ENCODE measurements at places on chromosomes 2 and 18.
A peak's percentile ranks its signal among the peaks of the same experiment; 100 is the strongest.

- no peak for DNase-seq
Measured at GRCh38 chr2:165989851-165990250, 36.3 kb upstream of the TTC21B start.

DNA sequence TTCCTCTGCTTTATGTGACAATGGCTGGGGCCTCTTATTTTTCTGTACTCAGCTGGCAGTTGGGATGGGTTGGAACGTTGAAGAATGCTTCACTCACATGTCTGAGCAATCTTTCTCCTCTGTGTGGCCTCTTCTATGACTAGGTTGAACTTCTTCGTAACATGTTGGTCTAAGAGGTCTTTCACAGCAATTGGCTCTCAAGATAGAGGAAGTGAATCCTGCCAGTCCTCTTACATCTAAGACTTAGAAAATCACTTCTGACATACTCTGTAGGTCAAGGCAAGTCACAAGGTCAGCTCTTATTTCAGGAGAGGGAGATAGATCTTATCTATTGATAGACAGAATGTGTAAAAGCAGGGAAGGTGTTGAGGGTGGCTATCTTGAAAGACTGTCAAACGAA is 174.1 kb downstream of the NYAP2 start:
- no peak for DNase-seq

- DNase-seq, result no peak
Measured at GRCh38 chr2:40434731-40435271, 17.1 kb downstream of the SLC8A1 start.

- no peak for DNase-seq
Measured at GRCh38 chr2:56001947-56002346, 78.4 kb upstream of the EFEMP1 start.

GRCh38 chr18:54197747-54198411 is 26.6 kb downstream of the MBD2 start:
- no peak for DNase-seq

GRCh38 chr2:239396881-239397681 is 3.7 kb downstream of the HDAC4 start:
- peak; percentile 68 for DNase-seq

DNA sequence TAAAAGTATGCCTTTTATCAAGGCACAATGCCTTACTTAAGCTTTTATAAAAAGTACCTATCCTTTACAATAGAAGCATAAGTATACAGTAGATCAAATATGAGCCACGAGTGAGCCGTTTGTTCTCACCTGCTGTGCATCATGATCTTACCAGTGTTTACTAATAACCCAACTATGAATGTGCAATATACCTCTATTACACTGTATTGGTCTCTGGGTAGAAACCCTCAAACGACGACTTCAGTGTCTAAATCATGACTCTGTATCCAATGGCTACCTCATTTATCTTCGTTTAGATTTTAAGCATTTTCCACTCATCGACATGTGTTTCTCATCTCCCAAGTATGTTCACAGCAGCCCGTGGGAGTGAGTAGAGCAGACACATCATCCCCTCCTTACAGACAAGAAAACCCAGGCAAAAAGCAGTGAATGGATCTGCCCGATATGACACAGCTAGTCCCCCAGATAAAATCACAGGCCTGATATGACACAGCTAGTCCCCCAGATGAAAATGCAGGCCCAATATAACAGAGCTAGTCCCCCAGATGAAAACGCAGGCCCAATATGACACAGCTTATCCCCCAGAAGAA is 279.8 kb downstream of the TNS1 start:
- peak; percentile 14 for DNase-seq

GRCh38 chr2:8190279-8190678 is 491.6 kb upstream of the ID2 start:
- no peak for DNase-seq

DNA sequence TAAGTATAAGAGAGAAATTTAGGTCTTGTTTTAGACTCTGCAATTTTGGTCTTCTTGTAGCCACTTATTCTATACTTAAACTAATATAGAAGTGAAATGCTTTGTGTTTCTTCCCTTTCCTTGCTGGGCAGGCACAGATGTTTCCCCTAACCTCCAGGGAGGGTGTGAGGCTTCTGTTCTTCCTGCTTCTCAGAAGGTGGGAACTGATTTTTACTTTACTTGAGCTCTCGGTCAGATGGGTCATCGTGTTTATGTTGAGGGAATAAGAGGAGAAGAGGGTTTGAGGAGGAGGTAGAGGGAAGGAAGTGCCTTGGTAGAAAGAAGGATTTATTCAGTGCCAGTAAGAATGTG is 92.5 kb upstream of the CXCR4 start:
- no peak for DNase-seq

DNA sequence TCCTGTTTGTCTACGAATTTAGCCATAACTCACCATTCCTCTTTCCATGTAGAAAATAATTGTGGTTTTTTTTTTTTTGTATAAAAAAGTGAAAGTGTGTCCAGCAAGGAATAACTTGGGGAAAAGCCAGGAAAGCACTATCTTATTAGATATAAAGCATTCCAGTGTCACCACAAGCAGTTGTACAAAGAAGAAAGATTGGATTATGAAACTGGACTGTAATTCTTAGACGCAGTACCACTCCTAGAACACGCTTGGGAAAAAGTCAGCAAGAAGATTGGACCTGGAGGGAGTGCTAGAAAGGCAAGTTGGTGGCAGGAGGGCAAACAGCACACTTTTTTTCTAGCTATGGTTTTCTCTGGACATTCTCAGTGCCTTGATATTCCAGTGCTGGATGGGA is 186.7 kb downstream of the PARD3B start:
- no peak for DNase-seq

GRCh38 chr2:240886678-240887609 is 9.0 kb downstream of the MAB21L4 start:
- DNase-seq, result no peak

DNA sequence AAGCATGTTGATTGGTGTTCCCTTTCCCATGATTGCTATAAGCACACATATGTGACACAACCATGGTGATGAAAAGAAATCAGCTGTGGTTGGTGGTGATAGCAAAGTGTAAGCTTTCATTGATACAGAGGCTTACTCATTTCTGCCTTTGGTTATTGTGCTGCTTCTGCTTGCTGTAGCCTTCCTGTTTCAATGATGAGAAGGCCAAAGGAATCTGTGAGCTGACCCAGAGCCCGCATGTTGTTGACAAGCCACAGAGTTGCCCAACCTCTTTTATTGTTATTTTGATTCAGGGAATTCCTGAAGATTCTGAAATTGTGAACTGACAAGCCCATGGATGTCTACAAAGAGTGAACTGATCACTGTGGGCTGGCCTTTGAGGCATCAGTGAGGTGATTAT is 164.4 kb downstream of the TMEFF2 start:
- DNase-seq, result no peak

- no peak for DNase-seq
Measured at GRCh38 chr2:121502781-121503180, 27.9 kb upstream of the RNU4ATAC start.

DNA sequence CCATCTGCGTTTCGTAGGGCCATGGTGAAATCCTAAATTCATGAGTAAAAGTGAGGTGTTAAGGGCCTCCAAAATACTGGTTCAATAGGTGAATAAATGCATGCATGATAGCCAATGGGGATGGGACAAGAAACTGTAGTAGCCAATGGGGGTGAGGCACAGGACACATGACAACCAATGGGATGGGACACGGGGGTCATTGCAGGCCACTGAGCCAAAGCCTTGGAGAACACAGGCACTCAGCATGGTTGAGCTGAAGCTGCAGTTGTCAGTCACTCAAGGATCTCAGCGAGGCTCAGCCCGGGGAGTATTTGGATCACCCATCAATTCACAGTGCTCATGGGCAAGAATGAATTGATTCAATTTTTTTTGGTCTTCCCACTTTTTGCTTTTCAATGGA is 156.5 kb downstream of the ACTR3 start:
- DNase-seq, result no peak

- no peak for DNase-seq
Measured at GRCh38 chr2:10552220-10552870, 104.2 kb upstream of the ODC1 start.

GRCh38 chr2:105680357-105680756 is 64.4 kb upstream of the NCK2 start:
- no peak for DNase-seq

- no peak for DNase-seq
Measured at GRCh38 chr2:59882822-59883221, 670.6 kb downstream of the BCL11A start.

DNA sequence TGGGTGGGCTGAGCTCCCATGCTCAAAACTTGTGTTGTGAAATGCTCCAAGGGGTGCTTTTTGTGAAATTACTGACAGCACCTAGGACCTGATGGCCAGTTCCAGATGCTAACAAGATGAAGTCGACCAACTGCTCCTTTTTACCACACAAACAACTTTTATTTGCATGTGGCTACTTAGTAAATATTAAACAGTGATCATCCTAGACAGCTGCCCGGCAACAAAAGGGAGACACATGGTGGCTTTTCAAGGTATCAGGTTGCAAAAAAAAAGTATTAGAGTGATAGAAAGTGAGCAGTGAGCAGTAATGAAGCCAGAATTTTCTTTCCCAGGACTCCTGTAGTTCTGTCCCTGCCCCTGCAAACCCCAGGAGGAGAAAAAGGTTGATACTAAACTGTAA is 118.5 kb downstream of the RPIA start:
- DNase-seq, result no peak

DNA sequence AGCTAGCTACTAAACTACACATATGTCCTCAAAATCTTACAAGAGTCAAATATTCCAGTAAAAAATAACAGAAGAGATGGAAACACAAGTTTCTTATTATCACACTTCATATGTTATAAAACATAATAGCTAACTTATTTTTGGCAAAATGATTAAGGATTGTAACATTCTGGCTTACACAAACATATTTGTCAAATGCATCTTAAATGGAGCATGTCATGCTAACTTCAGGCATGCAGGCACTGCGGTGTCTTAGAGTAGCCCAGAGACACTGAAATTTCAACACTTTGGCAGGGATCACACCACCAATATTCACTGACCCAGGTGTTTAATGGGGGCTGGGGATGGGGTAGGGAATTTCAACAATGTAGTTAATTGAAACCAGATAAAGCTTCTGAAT is 51.6 kb downstream of the LDAH start:
- no peak for DNase-seq

GRCh38 chr18:59376351-59376935 is 17.4 kb upstream of the LMAN1 start:
- DNase-seq, result no peak

GRCh38 chr18:6482198-6482977 is 67.7 kb upstream of the L3MBTL4 start:
- peak; percentile 25 for DNase-seq

DNA sequence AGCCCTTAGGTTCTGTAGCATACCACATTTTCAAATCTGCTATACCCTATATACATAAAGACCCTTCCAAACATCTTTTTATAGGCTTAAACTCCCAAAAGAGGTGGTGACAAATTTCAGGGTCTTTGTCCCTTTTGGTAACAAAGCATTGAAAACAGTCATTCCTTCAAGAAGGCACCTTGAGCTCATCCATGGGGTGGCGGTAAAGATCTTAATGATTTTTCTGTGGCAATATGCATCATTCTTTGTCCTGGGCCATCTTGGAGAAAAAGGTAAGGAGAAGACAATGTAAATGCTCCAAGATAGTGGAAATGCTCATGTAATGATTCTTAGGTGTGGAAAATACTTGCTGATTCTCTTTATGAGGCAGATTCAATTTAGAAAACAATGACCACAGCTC is 890.5 kb downstream of the CNTNAP5 start:
- no peak for DNase-seq

- DNase-seq, result no peak
Measured at GRCh38 chr2:46367286-46367685, 70.1 kb downstream of the EPAS1 start.

DNA sequence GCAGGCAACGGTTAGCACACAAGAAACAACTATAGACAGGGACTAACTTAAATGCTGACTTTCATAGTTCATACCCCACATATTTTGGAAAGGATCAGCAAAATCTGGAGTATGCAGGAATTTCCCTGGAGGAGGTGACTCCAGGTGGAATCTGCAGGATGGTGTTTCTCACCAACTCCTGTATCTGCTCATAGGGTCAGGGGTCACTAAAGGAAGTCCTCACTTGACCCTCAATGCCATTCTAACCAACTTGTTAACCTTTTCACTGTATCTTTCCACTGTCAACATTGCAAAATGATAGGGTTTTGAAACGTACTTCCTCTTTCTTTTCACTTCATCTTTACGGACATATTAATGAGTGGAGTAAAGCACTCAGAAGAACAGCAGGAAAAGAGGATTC is 207.0 kb upstream of the CXCR4 start:
- no peak for DNase-seq

GRCh38 chr18:31199190-31199769 is 36.6 kb upstream of the DSC1 start:
- DNase-seq, result no peak

DNA sequence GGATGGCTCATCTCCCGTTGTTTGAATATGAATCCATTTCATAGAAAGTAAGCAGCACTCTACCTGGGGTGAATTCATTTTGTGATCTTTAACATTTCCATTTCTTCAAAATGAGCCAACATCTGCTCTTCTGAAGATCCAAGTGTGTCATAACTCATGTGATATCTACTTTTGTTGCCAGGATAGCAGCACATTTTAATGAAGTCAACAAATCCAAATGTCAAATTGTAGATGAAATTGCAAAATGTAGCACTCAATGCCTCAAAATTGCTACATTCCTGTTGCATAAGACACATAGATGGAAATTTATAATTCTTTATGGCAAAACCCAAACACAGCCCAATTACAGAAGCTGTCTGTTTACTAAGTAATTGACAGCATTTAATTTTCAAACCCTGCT is 360.7 kb downstream of the TMX3 start:
- DNase-seq, result no peak

DNA sequence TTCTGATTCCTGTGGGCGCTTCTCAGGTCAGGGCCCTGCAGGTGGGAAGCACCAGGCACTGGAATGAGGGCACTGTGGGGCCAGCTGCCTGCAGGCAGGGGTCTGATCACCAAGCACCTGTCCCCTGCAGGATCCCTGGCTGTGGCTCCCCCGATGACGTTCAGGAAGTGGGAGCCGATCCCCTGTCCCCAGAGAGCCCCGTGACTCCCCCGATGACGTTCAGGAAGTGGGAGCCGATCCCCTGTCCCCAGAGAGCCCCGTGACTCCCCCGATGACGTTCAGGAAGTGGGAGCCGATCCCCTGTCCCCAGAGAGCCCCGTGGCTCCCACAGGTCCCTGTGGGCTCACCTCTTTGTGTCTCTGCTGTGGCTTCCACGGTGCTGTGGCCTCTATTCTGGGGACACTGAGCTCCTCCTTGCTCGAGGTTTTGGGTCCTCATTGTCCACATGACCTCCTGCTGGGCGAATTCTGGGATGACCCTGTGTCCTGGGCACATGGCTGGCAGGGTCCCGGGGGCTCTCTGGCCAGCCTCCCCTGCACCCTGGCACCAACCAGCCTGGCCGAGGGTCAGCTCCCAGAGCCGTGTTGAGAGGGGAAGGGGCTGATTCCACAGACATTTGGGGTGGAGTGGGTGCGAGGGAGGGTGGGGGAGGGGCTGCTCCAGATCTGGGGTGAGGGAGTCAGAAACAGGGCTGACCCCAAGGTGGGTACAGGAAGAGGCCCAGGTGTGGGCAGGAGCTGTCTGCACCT is 4.8 kb downstream of the NEU4 start:
- no peak for DNase-seq

GRCh38 chr2:25309402-25309801 is 32.3 kb downstream of the DNMT3A start:
- peak; percentile 83 for DNase-seq

- no peak for DNase-seq
Measured at GRCh38 chr18:23207994-23208393, 72.7 kb downstream of the CABLES1 start.
